IMR-90 (cell line): ENCODE measurements at places on chromosomes 13 and 19. TPM values are rescaled to one million over a fixed set of nuclear protein-coding genes. Genes with fewer than 3 reads are reported as not detected.

Gene FXYD1
- polyA plus RNA-seq: 2.7 and 3.9 TPM in 2 replicates

GRCh38 chr19:21626924-21627697 lies 121.7 kb downstream of the ZNF429 start:
- no peak overlapping the region for H3K4me3 ChIP-seq
- H3K27me3 ChIP-seq: no peaks in the 10 kb centered on the region
- no peak for DNase-seq
- H3K36me3 ChIP-seq: no peaks in the 10 kb centered on the region
- no peaks in the 10 kb centered on the region for H3K4me1 ChIP-seq

GRCh38 chr13:19089315-19089714 lies 92.3 kb downstream of the TUBA3C start:
- DNase-seq: no peak
- H3K27me3 ChIP-seq: no peaks in the 10 kb centered on the region
- H3K4me1 ChIP-seq: no peaks in the 10 kb centered on the region

GRCh38 chr13:105937451-105937850 lies 598.0 kb downstream of the EFNB2 start:
- H3K36me3 ChIP-seq: no peaks in the 10 kb centered on the region
- no peaks in the 10 kb centered on the region for H3K27me3 ChIP-seq
- no peak overlapping the region for H3K27ac ChIP-seq
- no peaks in the 10 kb centered on the region for H3K4me1 ChIP-seq
- H3K4me3 ChIP-seq: no peak overlapping the region

- H3K4me1 ChIP-seq: peaks cover 11% of the 10 kb centered on the region
- no peak overlapping the region for H3K27ac ChIP-seq
- H3K36me3 ChIP-seq: no peaks in the 10 kb centered on the region
- H3K27me3 ChIP-seq: 0 out of 2 replicates have a peak, but pooled peaks cover 2% of the 10 kb centered on the region
- peak; percentile 74 for DNase-seq
- H3K4me3 ChIP-seq: no peak overlapping the region
These were observed 6.4 kb upstream of the PROZ start for GRCh38 chr13:113151745-113152690.
